ENCODE measurements at places on chromosomes 2 and 18.
A peak's percentile ranks its signal among the peaks of the same experiment; 100 is the strongest.

DNA sequence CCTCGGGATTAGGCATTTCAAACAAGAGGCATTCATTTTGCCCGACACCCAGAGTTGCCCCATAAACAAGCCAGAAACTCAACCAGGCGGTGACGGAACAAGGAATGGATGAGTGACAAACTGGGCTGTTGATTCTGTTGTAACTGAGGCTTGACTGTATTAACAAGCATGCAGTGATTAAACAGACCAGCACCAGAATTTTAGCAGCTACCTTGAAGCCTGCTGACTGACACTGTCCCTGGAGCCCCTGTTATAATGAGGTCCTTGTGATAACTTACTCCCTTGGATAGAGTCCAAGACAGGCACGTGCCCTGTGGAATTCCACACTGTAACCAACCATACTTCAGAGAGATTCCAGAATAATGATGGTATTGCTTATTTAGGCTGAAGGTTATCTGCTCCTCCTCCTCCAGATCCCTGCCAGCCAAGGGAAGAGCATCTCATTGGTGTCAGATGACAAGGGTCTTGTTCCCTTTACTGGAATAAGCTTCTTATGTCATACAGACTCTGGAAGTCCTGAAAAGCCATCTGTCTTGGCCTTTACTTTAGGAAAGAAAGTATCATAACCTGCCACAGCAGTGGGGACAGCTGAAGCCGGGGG lies 97.1 kb upstream of the RMDN2 start:
- no peak for DNase-seq

GRCh38 chr2:119015845-119016244 lies 73.9 kb downstream of the MARCO start:
- peak; percentile 2 for DNase-seq

DNA sequence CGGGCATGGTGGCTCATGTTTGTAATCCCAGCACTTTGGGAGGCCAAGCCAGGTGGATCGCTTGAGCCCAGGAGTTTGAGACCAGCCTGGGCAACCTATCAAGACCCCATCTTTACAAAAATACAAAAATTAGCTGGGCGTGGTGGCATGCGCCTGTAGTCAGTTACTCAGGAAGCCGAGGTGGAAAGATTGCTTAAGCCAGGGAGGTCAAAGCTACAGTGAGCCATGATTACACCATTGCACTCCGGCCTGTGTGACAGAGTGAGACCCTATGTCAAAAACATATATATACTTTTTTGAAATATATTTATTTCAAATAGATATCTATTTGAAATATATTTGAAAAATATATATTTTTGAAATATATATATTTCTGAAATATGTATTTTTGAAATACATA lies 10.9 kb downstream of the OSBPL1A start:
- no peak for DNase-seq

DNA sequence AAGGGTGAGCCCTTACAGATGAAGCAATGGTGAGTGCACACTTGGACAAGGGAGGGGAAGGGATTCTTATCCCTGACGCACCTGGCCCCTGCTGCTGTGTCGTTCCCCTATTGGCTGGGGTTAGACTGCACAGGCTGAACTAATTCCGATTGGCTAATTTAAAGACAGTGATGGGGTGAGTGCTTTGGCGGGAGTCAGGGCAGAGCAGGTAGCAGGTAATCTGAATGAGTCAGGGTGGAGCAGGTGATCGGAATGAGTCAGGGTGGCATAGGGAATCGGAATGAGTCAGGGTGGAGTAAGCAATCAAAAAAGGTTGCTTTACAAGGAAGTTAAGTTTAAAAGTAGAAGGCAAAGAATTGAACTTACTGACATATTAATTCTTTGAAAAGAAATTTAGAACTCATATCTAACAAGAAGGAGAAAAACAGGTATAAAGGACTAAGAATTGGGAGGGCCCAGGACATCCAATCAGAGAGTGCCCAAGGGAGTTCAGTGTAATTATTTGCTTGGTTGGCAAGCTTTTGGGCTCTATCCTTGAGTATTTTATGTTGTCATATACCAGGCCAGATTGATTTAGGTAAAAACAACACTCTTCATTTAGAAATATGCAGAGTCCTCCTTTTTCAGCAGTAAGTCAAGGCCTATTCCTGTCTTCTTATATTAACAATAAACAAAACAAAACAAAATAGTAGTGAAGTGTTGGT lies 52.3 kb upstream of the RALBP1 start:
- DNase-seq: no peak

GRCh38 chr2:120700659-120701058 lies 35.0 kb upstream of the GLI2 start:
- no peak for DNase-seq

GRCh38 chr2:241880311-241881073 lies 11.0 kb downstream of the RTP5 start:
- DNase-seq: no peak

- DNase-seq: no peak
Measured at GRCh38 chr18:78873926-78874500, 105.6 kb upstream of the SALL3 start.

DNA sequence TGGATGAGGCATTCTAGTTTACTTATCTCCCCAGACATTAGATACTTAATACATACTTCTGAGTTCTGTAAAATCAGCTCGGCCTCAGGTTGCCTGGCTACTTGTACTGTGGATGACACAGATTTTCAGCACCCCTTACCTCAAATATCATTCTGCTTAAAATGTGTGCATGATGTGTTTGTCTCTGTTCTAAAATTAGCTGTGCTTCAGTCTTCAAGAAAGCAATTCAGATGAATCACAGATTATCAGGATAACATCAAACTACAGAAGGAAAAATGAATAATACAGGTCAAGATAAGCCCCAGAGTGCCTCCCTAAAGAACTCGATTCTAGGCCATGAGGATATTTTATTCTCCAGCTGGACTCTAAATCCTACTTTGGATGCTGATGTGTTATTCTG lies 21.3 kb upstream of the MAPRE2 start:
- DNase-seq: no peak

DNA sequence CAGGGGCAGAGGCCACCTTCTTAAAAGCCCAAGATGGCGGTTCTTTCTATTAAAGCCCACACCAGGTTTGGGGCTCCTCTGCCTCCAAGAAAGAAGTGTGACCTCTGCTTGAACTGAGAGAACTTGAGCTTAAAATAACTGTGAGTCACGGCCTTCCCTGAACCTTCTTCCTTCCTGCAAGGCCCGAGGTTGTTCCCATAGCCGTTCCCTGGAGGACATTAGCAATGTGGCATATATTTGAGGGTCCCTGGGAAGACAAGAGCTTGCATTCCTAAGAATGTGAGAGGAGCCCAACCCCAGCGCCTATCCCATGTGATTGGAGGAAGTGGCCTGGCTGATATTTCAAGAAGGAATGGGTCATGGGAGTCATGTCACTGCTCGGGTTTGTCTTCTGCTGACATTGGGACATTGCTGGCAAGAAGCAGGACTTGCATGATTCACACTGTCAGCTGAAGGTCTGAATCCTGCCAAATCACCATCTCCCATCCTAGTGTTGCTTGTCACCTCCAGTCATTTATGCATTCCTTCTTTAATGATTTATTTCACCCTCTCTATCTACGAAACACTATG lies 168.1 kb downstream of the TRIB2 start:
- DNase-seq: no peak

DNA sequence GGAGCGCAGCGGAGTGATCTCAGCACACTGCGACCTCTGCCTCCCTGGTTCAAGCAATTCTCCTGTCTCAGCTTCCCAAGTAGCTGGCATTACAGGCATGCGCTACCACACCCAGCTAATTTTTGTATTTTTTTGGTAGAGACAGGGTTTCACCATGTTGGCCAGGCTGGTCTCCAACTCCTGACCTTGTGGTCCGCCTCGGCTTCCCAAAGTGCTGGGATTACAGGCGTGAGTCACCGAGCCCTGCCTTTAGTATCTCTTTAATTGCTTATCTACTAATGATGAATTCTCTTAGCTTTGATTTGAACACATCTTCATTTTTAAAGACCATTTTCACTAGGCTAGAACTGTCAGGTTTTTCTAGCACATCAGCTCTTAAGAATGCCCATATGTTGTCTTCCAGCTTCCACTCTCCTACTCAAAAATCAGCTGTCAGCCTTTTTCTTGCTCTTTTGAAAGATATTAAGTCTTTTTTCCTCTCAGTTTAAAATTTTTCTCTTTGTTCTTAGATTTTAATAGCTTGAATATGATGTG lies 16.1 kb upstream of the MFSD2B start:
- DNase-seq: no peak

- no peak for DNase-seq
Measured at GRCh38 chr18:50842846-50843245, 23.0 kb upstream of the MRO start.

- DNase-seq: no peak
Measured at GRCh38 chr2:15675456-15676195, 84.0 kb downstream of the DDX1 start.

DNA sequence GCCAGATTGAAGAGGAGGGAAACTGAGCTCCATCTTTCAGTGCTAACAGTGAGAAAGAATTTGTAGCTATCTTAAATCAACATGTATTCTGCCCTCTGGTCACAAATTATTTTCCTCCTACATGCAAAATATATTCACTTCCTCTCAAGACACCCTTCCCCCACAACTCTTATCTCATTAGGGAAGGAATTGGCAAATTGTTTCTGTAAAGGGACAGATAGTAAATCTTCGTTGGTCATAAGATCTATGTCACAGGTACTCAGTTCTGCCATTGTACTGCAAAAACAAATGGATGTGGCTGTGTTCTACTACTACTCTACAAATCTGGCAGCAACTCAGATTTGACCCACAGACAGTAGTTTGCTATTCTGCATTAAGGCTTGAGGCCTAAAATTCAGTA lies 53.0 kb upstream of the CYP20A1 start:
- no peak for DNase-seq

DNA sequence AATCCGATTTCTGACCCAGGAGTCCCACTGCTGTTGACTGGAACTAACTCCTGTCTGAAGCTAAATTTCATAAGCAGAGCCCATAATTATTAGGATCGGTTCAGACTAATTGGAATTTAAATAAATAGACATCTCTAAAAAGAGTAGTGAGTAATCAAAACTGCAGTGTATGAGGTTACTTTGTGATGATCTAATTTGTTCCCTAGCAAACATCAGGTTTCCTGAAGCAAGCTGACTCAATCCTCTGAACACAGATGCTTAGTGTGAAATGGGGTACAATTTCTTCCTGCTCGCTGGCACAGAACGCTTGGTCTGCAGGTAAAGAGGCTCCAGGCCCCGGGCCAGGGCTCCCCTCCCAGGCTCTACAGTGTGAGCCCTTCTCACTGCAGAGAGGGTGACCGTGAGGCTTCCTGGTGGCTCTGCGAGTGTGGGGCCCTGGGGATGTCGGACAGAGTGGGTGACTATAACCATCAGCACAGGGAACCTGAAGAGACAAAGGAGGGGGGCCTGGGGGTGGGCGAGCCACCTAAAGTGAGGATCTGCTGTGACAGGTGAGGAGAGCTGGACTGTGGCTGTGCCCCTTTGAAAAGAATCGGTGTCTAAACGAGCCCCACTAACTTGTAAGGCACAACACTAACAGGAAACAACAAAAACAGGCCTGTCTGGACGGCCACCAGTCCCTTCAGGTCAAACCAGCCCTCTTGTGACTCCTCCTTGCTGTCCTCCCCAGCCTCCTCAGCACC lies 20.2 kb downstream of the CHST10 start:
- DNase-seq: no peak

DNA sequence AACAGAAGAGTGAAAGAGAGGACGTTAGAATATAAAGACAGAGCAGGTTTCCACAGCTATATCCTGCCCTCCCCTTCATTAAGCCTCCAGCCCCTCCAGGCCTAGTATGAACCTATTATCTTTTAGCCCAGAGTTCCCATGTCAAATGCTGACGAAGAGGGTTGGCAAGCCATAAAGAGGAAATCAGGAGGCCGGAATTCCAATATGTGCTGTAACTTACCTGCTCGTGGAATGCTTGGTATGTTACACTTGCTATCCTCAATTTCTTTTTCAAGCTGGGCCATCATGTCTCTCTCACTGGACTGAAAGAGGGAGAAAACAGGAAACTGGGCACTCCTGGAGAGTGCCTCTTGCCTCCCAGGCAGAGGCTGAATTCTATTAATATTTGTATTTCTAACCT lies 264.1 kb downstream of the TRIB2 start:
- DNase-seq: no peak

DNA sequence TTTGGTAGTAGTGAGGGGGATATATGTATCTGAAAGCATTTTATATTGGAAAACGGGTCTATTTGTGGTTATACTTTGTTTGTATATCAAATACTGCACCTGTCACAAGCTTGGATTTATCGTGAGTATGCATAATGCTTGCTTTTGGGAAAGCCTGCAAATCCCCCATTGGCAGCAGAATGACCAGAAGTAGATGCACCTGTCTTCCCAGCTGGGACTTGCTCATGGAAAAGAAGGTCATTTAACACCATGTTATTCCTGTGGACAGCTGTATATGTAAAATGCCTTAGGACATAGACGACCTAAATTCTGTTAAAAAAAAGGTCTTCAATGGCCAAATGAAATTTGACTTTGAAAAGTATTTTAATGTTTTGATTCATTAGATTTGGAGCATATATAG lies 599.4 kb downstream of the XIRP2 start:
- DNase-seq: peak; percentile 55

DNA sequence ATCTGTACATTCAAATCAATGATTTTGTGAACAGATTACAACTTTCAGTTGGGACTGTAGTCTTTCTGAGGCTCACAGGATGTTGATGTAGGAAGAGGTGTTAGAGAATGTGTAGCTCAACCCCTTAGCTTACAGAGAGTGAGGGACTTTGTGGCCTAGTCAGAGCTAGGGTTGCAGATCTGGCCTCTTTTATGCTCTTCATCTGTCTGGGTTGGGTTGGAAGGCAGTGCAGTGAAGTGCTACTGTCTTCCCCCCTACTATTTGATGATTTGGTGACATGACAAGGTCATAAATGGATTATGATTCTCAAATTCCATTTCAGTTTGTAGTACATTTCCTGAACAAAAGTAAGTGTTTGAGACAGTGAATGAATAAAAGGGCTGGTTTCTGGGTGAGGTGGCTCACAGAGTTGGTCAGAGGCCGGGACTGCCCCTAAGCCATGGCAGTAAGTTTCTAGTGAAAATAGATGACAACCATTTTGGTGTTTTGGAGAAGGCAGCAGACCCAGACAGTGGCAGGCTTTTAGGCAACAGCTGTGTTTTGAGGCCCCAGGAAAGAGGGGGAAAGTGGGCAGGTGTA lies 21.6 kb downstream of the MAP4K4 start:
- DNase-seq: no peak

DNA sequence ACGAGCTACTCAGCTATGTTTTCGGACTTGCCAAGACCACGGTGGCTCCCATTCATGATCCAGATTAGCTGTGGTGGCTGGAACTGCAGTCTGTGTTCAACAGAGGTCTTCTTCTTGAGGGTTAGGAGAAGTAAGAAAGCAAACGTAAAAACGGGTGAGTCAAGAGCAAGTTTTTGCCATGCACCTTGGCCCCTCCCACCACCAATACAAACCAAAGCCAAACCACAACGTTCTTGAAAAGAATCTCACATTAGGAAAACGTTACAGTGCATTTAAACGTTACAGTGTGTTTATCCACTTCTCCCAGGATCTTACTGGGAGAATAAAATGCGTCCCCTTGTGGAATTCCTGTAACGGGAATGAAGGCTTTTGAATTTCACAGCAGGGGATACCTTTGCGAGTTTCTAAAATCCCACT lies 725 bp downstream of the FBXO48 start:
- DNase-seq: no peak
